NCI-H2029 treated with DMSO at 0.1 percent for 48 hours (cell line): ENCODE measurements at places on chromosomes 12 and 14.

GRCh38 chr12:54175200-54175963 is 13.4 kb downstream of the SMUG1 start:
- no peak for DNase-seq

DNA sequence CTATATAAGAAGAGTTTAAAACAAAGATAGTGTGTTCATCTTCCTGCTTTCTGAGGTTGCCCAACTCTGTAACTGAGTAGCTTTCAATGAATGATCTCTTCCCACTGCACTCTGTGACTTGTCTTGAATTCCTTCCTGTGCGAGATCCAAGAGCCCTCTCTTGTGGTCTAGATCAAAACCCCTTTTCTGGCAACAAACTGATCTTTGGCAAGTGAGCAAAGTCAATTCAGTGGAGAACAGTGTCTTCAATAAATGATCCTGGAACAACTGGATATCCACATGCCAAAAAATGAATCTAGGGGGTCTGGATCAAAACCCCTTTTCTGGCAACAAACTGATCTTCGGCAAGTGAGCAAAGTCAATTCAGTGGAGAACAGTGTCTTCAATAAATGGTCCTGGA is 8.5 kb downstream of the CFAP54 start:
- no peak for DNase-seq

DNA sequence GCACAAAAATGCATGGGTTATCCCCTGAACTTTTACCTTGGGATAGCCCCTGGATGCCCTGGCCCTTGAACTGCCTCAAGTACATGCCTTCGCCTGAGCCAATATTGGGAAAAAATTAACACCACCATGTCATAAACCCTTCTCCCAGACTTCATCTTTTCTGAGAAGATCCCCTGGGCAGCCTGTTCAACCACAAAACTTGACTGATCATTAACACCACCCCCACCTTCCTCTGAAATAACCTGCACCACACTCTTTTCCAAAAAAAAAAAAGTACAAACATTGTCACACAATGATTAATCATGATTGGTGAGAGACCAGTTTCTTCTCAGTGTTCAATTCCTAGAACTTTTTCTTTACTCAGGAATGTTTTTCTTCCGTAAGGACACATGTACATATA is 217.9 kb downstream of the PAX9 start:
- no peak for DNase-seq

DNA sequence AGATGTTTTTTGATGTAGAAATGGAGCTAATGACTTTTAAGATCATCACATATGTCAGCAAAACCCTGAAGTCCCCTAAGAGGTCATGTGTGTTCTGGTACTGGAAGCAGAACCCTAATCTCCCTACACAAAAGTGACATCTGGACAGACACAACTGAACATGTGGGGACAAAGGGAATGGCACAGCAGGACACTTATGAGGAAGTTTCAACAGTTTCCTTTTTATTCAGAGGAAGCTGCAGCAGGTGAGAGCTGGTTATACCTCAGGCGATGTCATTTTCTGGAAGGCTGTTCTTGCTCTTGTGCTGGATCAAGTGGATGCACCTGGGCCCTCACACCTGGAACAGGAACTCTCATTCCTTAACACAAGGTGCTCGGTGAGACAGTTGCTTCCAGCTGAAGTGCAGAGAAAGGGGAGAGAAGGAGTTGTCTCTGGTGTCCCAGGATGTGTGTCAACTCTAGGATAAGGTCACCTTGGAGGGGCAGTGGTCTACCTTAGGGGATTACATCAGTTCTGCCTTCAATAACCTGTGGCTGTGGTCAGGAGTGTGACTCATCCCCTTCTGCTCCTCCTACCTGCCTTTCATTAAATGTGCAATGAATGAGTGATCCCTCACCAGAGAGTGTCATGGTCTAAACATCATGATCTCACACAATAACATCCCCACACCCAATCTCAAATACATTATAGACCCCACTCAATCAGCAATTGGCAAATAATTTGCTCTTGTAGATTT is 463.4 kb downstream of the TMEM121 start:
- DNase-seq, result no peak

GRCh38 chr12:110776410-110776809 is 33.7 kb upstream of the PPP1CC start:
- no peak for DNase-seq

DNA sequence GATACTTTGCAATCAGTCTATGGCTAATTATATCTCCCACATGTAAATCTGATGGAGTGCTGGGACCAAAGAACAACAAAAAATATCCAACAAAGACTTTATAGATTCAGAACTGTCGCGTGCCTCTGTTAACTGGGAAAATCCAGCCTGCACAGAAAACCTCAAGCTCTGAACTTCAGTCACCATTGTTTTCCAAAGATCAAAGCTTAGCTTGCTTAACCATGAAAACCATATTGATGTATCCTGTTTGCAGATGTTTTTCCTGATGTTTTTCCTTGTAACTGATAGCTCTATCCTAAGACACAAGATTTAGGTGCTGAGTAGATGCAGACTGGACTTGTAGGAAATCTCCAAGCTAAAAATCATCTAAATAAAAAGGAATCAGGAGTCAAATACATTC is 163.7 kb downstream of the GXYLT1 start:
- DNase-seq, result no peak

GRCh38 chr12:101642115-101643067 is 47.6 kb downstream of the MYBPC1 start:
- peak; percentile 18 for DNase-seq

GRCh38 chr12:100753837-100754236 is 40.7 kb upstream of the ANO4 start:
- DNase-seq, result peak; percentile 80

DNA sequence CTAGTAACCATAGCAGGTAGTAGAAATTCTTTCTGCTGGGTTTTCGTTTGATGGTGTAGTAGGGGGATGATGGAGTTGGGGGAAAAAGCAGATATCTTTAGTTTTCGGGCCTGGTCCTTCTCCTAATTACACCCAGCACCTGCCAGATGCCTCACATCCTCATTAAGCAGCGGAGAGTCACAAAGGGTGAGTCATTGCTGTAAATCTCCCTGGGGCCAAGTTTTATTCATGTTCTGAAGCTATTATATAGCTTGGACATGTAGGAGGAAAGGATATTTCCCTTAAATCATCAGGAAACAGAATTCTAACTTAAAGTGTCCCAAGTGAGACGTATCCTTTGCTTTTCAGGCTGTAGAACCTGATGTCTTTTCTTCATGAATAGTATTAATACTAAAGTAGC is 4.9 kb upstream of the NECAP1 start:
- no peak for DNase-seq

DNA sequence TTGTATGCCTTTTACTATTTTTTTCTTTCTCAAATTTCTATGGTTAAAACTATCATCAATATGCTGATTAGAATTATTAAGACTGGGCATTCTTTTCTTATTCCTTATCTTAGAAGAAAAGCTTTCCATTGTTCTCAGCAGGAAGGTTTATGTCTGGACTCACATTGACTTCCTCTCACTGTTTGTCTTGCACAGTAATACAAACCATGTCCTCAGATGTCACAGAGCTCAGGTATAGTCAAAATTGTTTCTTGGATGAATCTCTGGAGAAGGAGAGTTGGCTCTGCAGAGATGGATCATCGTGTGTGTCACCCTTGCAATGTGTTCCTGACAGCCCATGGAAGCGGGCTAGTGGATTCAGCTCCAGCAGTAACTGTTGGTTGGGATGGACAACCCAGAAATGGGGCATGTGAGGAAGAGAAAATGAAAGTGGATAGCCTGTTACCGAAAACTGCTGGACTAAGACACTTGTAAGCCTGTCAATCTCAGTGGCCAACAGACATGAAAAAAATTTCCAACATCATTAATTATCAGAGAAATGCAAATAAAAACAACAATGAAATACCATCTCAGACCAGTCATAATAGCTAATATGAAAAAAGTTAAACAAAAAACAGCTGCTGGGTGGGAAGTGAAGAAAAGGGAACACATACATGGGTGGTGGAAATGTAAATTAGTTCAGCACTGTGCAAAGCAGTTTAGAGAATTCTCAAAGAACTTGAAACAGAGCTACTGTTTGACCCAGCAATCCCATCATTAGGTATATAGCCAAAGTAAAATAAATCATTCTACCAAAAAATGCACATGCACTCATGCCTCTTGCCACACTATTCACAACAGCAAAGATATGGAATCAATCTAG is 967.8 kb downstream of the TMEM121 start:
- no peak for DNase-seq

- no peak for DNase-seq
These were observed 167.9 kb downstream of the FOXN3 start for GRCh38 chr14:89249065-89249695.

DNA sequence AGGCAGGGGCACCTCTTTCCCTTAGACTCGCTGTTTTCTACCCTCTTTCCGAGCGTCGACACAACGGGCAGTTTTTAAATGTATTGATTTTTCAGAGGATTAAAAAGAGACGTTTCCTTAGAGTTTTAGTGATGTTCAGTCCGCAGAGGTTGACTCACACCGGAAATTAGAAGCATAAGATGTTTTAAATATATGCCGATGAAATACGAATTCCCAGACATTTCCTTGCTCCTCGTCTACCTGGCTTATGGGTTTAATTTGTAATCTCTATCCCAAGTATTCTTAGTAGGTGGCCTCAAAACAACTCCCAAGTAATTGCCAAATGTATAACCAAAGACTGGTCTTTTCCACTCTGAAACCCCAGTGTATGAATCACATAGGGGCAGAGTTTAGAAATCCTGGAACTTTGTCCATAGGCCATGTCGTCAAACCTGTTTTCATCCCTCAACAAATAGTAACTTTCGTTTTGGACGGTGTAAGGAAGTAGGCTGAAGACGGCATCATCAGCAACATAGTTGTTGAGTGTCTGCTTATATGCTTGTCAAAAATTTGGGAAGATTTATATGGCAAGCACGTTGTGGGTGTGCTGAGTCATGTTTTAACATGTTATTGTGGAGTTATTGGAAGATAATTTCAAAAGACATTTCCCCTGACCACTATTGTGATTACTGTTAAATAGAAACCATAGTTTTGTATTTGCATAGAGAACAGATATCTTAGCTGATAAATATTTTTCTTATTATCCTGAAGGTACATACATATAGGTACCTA is 824 bp downstream of the TBK1 start:
- DNase-seq, result peak; percentile 18

DNA sequence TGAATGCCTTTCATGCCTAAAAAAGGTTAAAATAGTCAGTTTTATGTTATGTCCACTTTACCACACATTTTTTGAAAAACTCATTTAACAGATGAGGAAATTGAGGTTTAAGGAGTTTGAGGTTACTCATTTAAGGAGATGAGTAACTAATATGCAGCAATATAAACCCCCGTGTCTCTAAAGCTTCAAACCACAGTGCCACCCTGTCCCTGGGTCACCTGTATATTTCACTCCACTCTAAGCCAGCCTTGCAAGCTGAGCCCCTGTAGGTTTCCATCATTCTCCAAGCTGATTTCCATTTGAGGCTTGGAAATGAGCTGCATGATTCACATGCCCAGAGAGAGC is 64.4 kb downstream of the NUAK1 start:
- DNase-seq, result no peak

- no peak for DNase-seq
These were observed 30.1 kb upstream of the CAND1 start for GRCh38 chr12:67239061-67239460.

DNA sequence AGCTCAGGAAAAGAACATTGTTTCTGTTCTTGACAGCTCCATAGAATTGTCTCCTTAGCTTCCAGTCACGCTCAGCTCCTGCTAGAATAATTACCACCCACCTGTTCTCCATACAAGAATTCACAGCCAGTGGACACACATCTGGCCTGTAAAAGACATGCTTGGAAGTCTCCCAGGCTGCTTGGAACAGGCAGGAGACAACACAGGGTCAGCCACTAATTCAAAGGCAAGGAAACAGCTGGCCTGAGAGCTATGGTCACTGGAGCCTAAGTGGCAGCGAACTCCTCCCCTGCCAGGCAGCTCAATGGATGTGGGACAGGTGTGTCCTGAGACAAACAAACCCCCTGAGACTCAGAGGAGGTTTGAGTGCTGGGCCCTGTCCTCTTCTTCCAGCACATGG is 22.9 kb upstream of the LTBP2 start:
- no peak for DNase-seq

DNA sequence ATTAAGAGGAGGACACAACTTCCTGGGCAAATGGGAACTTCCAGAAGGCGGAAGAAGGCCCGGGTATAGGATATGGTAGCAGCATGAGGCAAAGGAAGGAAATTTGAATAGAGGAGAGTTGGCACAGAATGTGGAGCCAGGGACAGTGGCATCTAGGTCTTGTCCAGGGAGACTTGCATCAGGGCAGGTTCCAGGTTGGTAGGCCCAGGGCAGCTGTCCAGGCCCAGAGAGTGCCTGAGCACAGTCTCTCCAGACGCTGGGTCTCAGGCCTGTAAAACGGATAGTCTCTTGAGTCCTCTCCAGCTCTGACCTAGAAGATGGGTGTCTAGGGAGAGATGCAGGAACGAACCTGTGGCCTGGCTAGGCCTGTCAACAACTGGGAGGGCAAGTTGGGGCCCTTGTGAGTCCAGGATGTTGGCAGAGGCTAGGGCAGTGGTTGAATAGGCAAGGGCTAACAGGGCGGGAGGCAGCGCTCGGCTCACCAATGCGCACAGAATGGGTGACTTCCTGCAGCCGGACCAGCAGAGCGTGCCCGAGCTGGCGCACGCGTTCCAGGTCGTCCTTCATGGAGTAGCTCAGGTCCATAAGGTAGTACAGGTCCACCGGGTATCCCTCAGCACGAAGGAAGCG is 9.9 kb downstream of the ITGB7 start:
- no peak for DNase-seq

- no peak for DNase-seq
These were observed 4.9 kb downstream of the CFAP73 start for GRCh38 chr12:113154351-113154973.

GRCh38 chr12:16095531-16096110 is 181.9 kb downstream of the SLC15A5 start:
- no peak for DNase-seq

- peak; percentile 93 for DNase-seq
These were observed 58.3 kb downstream of the PELI2 start for GRCh38 chr14:56176530-56176929.

GRCh38 chr14:101791919-101792572 is 30.5 kb downstream of the PPP2R5C start:
- DNase-seq, result peak; percentile 45

DNA sequence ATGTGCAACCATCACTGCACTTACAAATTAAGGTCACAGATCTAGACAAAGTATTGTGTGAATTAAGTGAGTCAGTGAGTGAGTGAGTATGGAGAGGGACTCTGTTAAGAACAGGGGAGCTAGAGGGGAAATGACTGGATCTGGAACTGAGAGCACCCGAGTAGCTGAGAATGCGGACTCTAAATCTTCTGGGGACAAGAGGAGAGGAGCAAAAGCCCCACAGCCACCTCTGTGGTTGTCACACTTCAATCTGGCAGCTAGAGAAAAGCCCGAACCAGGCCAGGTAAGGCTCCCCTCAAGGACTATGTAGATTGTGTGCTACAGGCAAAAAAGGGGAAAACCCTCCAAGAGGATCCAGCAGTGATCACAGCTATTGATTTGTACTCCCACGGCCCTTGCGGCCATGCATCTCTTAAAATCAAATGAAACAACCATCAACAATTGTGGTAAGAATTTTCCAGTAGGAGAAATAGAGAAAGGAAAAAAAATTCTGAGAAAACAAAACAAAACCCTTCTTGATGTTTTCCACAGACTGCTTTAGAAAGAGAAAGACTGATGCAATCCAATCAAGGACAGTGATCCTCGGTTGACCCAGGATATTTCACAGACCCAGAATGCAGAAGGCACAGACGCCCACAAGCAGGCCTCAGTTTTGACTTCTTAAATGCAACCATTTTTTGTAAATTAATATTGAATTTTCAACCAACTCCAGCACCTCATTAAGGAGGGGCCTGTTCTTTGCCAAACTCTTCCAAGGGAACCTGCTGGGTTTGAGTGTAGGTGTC is 109.6 kb downstream of the SLC38A6 start:
- DNase-seq, result peak; percentile 86
